Effector memory CD4-positive, alpha-beta T cell (primary cell): ENCODE measurements at places on chromosomes 16 and 17.

GRCh38 chr17:63960430-63960829 is 12.3 kb downstream of the SCN4A start:
- H3K27ac ChIP-seq = no peak overlapping the region
- no peak overlapping the region for H3K4me3 ChIP-seq
- DNase-seq = no peak
- no peaks in the 10 kb centered on the region for H3K36me3 ChIP-seq
- H3K4me1 ChIP-seq = peaks cover 3% of the 10 kb centered on the region
- no peaks in the 10 kb centered on the region for H3K27me3 ChIP-seq

DNA sequence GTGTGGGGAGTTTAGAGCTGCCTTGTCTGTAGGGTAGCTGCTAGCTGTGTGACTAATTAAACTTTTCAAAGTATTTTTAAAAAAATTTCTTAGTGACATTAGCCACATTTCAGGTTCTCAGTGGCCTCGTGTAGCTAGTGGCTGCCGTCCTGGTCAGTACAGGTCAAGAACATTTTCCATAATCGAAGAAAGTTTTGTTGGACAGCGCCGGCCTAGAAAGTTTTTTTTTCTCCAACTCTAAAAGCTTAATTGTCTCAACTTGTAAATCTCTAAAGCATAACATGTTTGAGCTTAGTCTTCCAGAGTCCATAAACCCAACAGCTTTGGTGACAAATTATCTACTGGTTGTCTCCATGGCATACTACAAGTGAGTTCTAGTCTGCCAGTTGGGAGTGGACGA is 4.3 kb downstream of the AKAP1 start:
- H3K27me3 ChIP-seq = no peaks in the 10 kb centered on the region
- H3K36me3 ChIP-seq = no peaks in the 10 kb centered on the region
- no peak overlapping the region for H3K27ac ChIP-seq
- H3K4me3 ChIP-seq = no peak overlapping the region
- H3K4me1 ChIP-seq = peaks cover 6% of the 10 kb centered on the region

- peaks cover 47% of the 10 kb centered on the region for H3K27me3 ChIP-seq
- H3K4me3 ChIP-seq = no peak overlapping the region
- no peaks in the 10 kb centered on the region for H3K36me3 ChIP-seq
- no peak for DNase-seq
Observed at GRCh38 chr16:2468725-2469398, 2.2 kb upstream of the NTN3 start.

- H3K27ac ChIP-seq = no peak overlapping the region
- H3K36me3 ChIP-seq = no peaks in the 10 kb centered on the region
- no peaks in the 10 kb centered on the region for H3K27me3 ChIP-seq
- DNase-seq = no peak
Observed at GRCh38 chr17:51085150-51085805, 35.4 kb downstream of the SPAG9 start.

- no peaks in the 10 kb centered on the region for H3K36me3 ChIP-seq
- H3K4me1 ChIP-seq = peaks cover 12% of the 10 kb centered on the region
- no peak overlapping the region for H3K27ac ChIP-seq
- peak; percentile 31 for DNase-seq
- H3K4me3 ChIP-seq = no peak overlapping the region
Observed at GRCh38 chr17:31433091-31433790, 41.8 kb downstream of the RAB11FIP4 start.

GRCh38 chr16:55832773-55833691 is at the start of gene CES1:
CES1 (minus strand) TSS chr16:55833096; CDS start chr16:55833055, 41 bp downstream.
- no peaks in the 10 kb centered on the region for H3K4me1 ChIP-seq
- no peak for DNase-seq
- H3K4me3 ChIP-seq = no peak within 1 kb of the TSS
- H3K27ac ChIP-seq = no peak within 1 kb of the TSS
- no peaks in the 10 kb centered on the region for H3K27me3 ChIP-seq

- H3K4me3 ChIP-seq = no peak overlapping the region
- H3K36me3 ChIP-seq = no peaks in the 10 kb centered on the region
- no peak for DNase-seq
Observed at GRCh38 chr17:35978346-35978745, 3.0 kb downstream of the CCL16 start.

GRCh38 chr17:16916557-16916920 is 55.4 kb downstream of the TNFRSF13B start:
- no peaks in the 10 kb centered on the region for H3K36me3 ChIP-seq
- H3K27ac ChIP-seq = no peak overlapping the region
- no peaks in the 10 kb centered on the region for H3K27me3 ChIP-seq
- no peaks in the 10 kb centered on the region for H3K4me1 ChIP-seq
- H3K4me3 ChIP-seq = no peak overlapping the region

DNA sequence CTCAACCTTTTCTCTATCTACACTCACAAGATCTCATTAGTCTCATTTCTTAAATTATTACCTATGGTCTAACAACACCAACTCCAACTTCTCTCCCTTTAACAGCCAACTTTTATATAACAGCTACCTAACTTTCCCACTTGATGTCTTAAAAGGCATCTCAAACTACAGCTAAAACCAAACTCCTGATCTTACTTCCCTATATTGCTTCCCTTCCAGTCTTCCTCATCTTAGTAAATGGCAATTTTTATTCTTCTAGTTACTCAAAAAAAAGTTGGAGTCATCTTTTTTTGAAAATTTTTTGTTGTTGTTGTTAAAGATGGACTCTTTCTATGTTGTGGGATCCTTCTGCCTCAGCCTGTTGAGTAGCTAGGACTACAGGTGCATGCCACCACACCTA is 15.3 kb downstream of the SRR start:
- no peaks in the 10 kb centered on the region for H3K4me1 ChIP-seq
- no peak for DNase-seq
- H3K4me3 ChIP-seq = no peak overlapping the region
- no peaks in the 10 kb centered on the region for H3K27me3 ChIP-seq
- H3K36me3 ChIP-seq = peaks cover 14% of the 10 kb centered on the region

- no peak overlapping the region for H3K4me3 ChIP-seq
- H3K27ac ChIP-seq = no peak overlapping the region
- H3K27me3 ChIP-seq = no peaks in the 10 kb centered on the region
- peaks cover 12% of the 10 kb centered on the region for H3K4me1 ChIP-seq
Observed at GRCh38 chr16:28317040-28317880, 24.9 kb downstream of the SBK1 start.

- H3K27me3 ChIP-seq = no peaks in the 10 kb centered on the region
- no peak overlapping the region for H3K4me3 ChIP-seq
- DNase-seq = no peak
- peaks cover 6% of the 10 kb centered on the region for H3K4me1 ChIP-seq
- H3K36me3 ChIP-seq = no peaks in the 10 kb centered on the region
Observed at GRCh38 chr17:75637551-75637950, 4.3 kb downstream of the SMIM5 start.

- DNase-seq = peak; percentile 47
- H3K4me3 ChIP-seq = no peak overlapping the region
- H3K36me3 ChIP-seq = no peaks in the 10 kb centered on the region
- no peak overlapping the region for H3K27ac ChIP-seq
- H3K27me3 ChIP-seq = no peaks in the 10 kb centered on the region
Observed at GRCh38 chr17:29778956-29779811, 150.8 kb downstream of the SSH2 start.

GRCh38 chr17:57315061-57316015 is 59.0 kb downstream of the MSI2 start:
- no peaks in the 10 kb centered on the region for H3K4me1 ChIP-seq
- DNase-seq = no peak
- H3K27ac ChIP-seq = no peak overlapping the region
- H3K4me3 ChIP-seq = no peak overlapping the region
- no peaks in the 10 kb centered on the region for H3K36me3 ChIP-seq
- no peaks in the 10 kb centered on the region for H3K27me3 ChIP-seq

- no peaks in the 10 kb centered on the region for H3K36me3 ChIP-seq
- H3K27me3 ChIP-seq = peaks cover 11% of the 10 kb centered on the region
- no peak for DNase-seq
- H3K4me1 ChIP-seq = peaks cover 10% of the 10 kb centered on the region
- no peak overlapping the region for H3K27ac ChIP-seq
Observed at GRCh38 chr17:47789611-47790561, 31.7 kb downstream of the OSBPL7 start.

GRCh38 chr17:8122924-8123694 is 797 bp downstream of the HES7 start:
- H3K4me1 ChIP-seq = peaks cover 62% of the 10 kb centered on the region
- peak overlapping the region; percentile 62 for H3K4me3 ChIP-seq
- H3K36me3 ChIP-seq = no peaks in the 10 kb centered on the region
- no peak for DNase-seq

DNA sequence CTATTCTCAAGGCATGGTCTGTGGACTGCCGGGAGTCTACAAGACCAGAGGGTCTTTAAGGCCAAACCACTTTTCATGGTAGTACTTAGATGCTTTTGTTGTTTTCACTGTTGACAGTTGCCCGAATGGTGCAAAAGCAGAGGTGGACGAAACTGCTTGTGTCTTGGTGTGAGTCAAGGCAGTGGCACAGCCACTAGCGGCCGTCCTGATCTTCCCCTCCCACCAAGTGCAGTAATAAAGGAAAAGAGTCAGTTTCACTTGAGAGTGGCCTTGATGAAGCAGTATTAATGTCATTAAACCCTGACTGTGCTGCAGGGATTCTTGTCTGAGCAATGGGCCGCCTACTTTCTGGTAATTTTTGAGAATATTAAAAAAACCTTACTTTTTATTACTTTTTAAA is 109.1 kb downstream of the PRKCA start:
- no peak for DNase-seq
- no peaks in the 10 kb centered on the region for H3K27me3 ChIP-seq
- no peaks in the 10 kb centered on the region for H3K36me3 ChIP-seq
- H3K4me1 ChIP-seq = no peaks in the 10 kb centered on the region

- H3K4me3 ChIP-seq = no peak overlapping the region
- H3K27ac ChIP-seq = no peak overlapping the region
- DNase-seq = no peak
- no peaks in the 10 kb centered on the region for H3K36me3 ChIP-seq
- H3K4me1 ChIP-seq = no peaks in the 10 kb centered on the region
- no peaks in the 10 kb centered on the region for H3K27me3 ChIP-seq
Observed at GRCh38 chr17:54899201-54899600, 1.5 kb upstream of the TOM1L1 start.

DNA sequence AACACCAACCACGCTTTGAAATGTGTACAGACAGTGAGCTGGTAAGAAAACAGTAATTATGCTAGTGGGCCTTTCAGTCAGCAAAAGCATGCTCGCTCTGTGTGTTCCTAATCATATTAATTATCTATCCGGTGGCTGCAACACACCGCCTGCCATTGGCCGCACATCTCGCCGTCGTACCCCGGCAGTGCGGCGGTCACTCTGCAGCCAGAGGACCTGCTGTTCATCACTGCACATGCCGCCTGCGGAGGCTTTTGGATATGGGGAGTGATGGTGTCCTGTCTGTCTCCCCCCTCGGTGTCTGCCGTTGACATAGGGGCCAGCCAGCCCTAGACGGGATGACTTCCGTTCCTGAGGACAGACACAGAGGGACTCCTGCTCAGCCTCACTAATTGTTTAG is 68.5 kb downstream of the RPA1 start:
- no peaks in the 10 kb centered on the region for H3K4me1 ChIP-seq
- H3K27ac ChIP-seq = no peak overlapping the region
- no peak for DNase-seq
- no peak overlapping the region for H3K4me3 ChIP-seq
- no peaks in the 10 kb centered on the region for H3K27me3 ChIP-seq

GRCh38 chr17:73637866-73638265 is 6.4 kb downstream of the SDK2 start:
- H3K27me3 ChIP-seq = no peaks in the 10 kb centered on the region
- no peak for DNase-seq
- H3K4me1 ChIP-seq = peaks cover 2% of the 10 kb centered on the region
- no peak overlapping the region for H3K27ac ChIP-seq

DNA sequence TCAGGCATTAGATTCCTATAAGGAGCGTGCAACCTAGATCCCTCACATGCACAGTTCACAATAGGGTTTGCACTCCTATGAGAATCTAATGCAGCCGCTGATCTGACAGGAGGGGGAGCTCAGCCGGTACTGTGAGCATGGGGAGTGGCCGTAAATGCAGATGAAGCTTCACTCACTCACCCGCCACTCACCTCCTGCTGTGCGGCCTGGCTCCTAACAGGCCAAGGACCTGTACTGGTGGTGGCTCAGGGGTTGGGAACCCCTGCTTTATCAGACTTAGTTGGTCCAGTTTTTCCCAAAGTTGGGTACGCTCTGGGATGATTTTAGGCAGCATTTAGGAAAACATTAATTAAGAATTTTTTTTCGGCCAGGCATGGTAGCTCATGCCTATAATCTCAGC is 103.8 kb downstream of the MARF1 start:
- DNase-seq = no peak
- no peaks in the 10 kb centered on the region for H3K4me1 ChIP-seq
- no peak overlapping the region for H3K27ac ChIP-seq
- no peak overlapping the region for H3K4me3 ChIP-seq

DNA sequence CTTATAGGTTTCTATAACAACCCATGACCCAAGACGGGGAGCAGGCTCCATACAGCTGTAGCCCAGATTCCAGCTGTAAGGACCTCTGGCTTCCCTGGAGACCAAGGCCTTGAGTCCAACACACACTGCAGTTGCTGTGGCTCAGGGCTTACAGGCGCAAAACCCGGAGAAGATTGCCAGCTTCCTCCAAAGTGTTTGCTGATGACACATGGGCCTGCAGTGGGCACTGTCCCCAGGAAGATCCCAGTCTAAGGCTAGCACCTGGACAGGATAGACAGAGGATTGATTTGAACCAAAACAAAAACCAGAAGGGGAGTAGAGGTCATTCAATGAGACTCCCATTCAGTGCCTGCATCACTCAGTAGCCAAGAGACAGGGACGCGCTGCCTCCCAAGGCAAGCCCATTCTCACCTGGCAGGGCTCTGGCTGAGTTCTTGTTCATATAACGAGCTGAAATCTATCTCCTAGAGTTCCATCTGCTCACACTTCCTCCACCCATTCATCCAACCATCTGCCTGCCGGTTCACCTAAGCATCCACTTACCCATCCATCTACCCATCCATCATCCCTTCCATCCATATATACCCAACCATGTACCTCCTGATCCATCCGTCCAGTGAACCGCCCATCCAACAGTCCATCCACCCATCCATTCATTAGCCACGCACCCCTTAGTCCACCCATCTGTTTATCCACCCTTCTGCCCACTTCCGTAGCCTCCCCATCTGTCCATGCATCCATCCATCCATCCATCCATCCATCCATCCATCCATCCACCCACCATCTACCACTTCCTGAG is 10.2 kb downstream of the RAB11FIP4 start:
- H3K36me3 ChIP-seq = no peaks in the 10 kb centered on the region
- H3K4me3 ChIP-seq = no peak overlapping the region
- H3K27ac ChIP-seq = no peak overlapping the region
- DNase-seq = no peak

DNA sequence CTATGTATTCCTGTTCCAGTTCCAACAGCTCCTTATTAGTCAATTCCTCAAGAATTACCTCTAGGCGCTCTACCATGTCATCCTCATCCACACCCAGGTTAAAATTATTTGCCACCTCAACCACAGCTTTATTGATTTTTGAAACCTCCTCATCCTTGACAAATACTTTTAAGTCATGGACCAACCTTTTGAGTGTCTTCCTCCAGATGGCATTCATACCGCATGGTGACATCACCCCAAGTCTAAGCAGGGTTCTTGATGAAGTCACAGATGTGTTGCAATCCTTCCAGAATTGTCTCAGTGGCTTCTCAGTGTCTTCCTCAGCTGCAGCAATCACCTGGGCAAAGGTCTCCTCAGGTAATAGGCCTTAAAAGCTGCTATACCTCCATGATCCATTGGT is 40.1 kb downstream of the BCL7C start:
- no peaks in the 10 kb centered on the region for H3K27me3 ChIP-seq
- no peak overlapping the region for H3K4me3 ChIP-seq
- no peak overlapping the region for H3K27ac ChIP-seq
- no peaks in the 10 kb centered on the region for H3K4me1 ChIP-seq
- H3K36me3 ChIP-seq = no peaks in the 10 kb centered on the region
